Smooth muscle cell of the umbilical artery (primary cell): ENCODE measurements at places on chromosomes 1 and 21. TPM values are rescaled to one million over a fixed set of nuclear protein-coding genes. Genes with fewer than 3 reads are reported as not detected.

JMJD4 gene
- 37.0 and 38.0 TPM in 2 replicates for total RNA-seq

GRIK1 gene
- total RNA-seq = not detected in 2 replicates

AKT3 gene
- total RNA-seq = 40.7 and 50.6 TPM in 2 replicates

BEND5 gene
- 0.60 and 1.2 TPM in 2 replicates for total RNA-seq

JAM2 gene
- total RNA-seq = 1.5 and 1.9 TPM in 2 replicates

CHIA gene
- total RNA-seq = under 0.01 TPM in 1 of 2 replicates, not detected in the other

ZBTB8B gene
- under 0.01 TPM in 2 replicates for total RNA-seq

WNT3A gene
- total RNA-seq = not detected in 2 replicates

PDE9A gene
- total RNA-seq = not detected in 2 replicates

HMGCS2 gene
- not detected in 2 replicates for total RNA-seq

TFF2 gene
- total RNA-seq = not detected in 2 replicates

ZNF695 gene
- total RNA-seq = 0.59 and 1.7 TPM in 2 replicates

STIL gene
- total RNA-seq = 2.1 and 9.1 TPM in 2 replicates

SERPINC1 gene
- total RNA-seq = 0.30 TPM in 1 of 2 replicates, not detected in the other

COL9A2 gene
- total RNA-seq = 0.59 and 0.78 TPM in 2 replicates

TNNI3K gene
- total RNA-seq = 0.59 TPM in 1 of 2 replicates, not detected in the other

PDZK1 gene
- 0.28 and 0.30 TPM in 2 replicates for total RNA-seq

PPIAL4G gene
- not detected in 2 replicates for total RNA-seq

IFI44 gene
- total RNA-seq = 7.8 and 17.2 TPM in 2 replicates

CD101 gene
- under 0.01 and 0.18 TPM in 2 replicates for total RNA-seq

PIGR gene
- not detected in 2 replicates for total RNA-seq

TTLL7 gene
- 36.8 and 38.6 TPM in 2 replicates for total RNA-seq

PRDM15 gene
- total RNA-seq = 3.9 and 7.0 TPM in 2 replicates

PRRX1 gene
- total RNA-seq = 11.0 and 52.9 TPM in 2 replicates

CELA3B gene
- not detected in 2 replicates for total RNA-seq

CADM3 gene
- total RNA-seq = 0.09 and 0.30 TPM in 2 replicates

TEX38 gene
- total RNA-seq = not detected in 2 replicates

GIPC2 gene
- total RNA-seq = 0.30 and 1.2 TPM in 2 replicates
